ENCODE measurements at places on chromosomes 2 and 18. TPM values are rescaled to one million over a fixed set of nuclear protein-coding genes. Genes with fewer than 3 reads are reported as not detected.
A peak's percentile ranks its signal among the peaks of the same experiment; 100 is the strongest.

THAP4 gene
- total RNA-seq: 29.1 TPM

GRCh38 chr2:127619203-127619590 lies 26.8 kb upstream of the GPR17 start:
- peak; percentile 14 for DNase-seq

UGT1A3 gene
- total RNA-seq: 52.8 TPM

DNA sequence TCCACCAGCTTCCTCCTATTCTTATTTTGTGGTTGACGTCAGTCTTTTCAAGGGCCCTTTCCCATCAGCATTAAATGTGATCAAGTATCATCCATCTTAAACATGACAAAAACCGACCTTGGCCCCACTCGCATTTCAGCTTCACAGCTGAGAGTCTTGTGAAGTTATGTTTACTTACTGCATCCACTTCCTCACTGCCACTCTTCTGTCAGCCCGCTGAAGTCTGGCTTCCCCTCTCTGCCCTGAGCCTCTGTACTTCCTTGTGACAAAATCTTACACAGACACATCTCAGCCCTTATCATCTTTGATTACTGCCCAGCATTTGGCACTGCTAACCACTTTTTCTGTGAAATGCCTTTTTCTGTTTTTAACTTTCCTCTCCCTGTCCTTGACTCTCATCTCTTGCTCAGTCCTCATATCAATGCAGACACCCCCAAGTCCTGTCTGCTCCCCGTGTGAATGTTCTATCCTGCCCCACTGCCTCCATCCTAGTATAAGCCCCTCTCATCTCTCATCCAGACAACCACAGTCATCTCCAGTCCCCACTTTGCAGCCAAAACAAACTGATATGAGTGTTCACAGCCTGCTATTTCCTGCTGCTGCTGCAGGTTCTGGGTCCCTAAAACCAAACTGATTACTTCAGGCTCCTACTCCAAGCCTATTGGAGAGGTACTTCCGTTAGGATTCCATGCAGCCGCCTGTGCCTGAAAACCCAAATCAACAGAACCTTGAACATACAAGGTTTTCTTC lies 31.4 kb downstream of the FOSL2 start:
- no peak for DNase-seq

DNA sequence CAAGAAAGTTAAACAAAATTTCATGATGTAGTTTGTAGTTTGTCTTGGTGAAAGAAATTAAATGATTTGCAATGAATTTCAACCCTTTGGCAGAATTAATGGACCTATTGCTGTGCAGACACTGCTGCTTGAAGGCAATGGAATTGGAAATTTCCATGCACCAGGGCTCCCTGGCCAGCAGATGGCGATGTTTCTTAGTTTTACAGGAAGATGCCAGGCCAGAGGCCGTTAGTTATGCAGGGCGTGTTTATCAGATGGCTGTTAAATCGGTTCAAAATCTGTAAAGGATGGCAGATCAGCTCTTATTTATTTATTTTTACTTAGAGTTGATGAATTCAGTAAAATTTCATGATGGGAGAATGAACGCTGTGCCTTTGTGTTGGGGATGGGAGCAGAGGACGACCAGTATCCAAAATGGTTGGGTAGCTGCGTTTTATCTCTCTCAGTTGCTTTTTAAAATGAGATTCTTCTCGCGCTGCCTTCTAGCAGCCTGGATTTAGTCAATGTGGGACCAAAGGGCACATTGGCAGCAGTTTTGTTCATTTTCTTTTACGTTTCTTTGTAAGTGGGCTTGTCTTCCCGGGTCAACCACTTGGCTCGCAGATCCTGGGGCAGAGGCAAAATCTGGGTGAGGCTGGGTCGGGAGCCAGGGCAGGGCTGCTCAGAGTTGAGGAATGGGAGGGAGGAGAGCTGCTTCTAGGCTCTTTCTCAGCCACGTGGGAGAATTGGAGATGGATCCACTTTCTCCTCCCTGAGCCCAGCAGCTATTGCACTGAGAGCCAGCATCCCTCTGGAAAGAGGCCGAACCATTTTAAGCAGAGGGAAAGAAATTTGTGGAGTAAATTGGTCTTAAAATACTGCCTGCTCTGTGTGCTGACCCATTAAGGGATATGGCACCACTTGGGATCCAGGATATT lies 344.0 kb downstream of the PIK3C3 start:
- DNase-seq: peak; percentile 76

GRCh38 chr2:189217051-189217450 lies 37.5 kb upstream of the COL5A2 start:
- no peak for DNase-seq

RGPD3 gene
- total RNA-seq: 0.13 TPM

DNA sequence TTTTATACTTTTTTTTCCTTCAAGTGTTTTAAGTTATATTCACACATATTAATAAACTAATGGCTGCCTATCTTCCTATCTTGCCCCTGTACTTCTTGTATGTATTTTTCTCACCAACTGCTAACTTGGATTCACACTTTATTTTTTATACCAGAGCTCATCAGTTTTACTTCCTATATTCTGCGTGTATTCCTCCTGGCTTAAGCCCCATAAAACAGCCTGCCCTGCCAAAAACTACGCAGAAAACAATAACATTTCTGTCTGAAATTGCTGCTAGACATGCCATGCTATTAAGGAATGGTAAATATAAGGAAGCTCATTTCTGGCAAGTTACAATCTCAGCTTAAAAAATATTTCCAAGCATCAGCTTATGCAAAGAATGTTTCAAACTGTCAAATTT lies 172.3 kb downstream of the UBE2E3 start:
- DNase-seq: no peak

GRCh38 chr2:190714958-190715357 lies 66.1 kb downstream of the NAB1 start:
- DNase-seq: no peak

IL18RAP gene
- total RNA-seq: 0.45 TPM

DNA sequence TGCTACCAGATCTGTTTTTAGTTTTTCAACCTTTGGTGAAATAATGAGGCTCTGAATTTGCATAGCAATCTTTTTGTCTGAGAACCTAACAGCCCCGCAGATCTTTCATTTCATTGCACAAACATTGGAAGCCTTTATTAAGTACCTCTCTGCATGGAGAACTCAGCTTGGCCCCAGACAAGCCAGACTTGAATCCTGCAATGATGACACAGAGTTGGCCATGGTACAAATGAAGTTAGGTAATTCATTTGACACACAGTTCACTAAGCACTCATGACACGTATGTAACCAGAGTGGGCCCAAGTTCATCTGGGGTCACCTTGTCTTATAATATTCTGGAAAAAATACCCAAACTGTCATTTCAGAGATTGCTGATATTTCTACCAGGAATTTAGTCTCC lies 439.1 kb upstream of the ID2 start:
- DNase-seq: peak; percentile 66

- DNase-seq: no peak
These were observed 53.3 kb downstream of the CYBRD1 start for GRCh38 chr2:171575606-171576005.

DNA sequence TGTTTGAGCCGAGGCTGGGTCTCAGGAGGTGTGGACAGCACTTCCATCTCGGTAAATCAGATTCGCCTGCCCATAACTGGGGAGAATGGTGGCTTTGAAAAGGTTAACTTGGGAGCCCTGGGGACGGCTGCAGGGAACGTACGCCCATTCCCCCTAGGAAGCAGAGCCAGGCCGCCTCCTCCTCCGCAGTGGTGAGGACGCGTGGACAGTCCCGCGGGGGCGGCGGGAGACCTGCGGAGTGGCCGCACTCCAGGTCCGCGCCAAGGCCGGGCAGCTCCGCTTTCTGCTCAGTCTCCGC lies 845 bp upstream of the MYCN start:
- peak; percentile 75 for DNase-seq

DOK6 gene
- total RNA-seq: 2.4 TPM

HK2 gene
- total RNA-seq: 1.3 TPM

DNA sequence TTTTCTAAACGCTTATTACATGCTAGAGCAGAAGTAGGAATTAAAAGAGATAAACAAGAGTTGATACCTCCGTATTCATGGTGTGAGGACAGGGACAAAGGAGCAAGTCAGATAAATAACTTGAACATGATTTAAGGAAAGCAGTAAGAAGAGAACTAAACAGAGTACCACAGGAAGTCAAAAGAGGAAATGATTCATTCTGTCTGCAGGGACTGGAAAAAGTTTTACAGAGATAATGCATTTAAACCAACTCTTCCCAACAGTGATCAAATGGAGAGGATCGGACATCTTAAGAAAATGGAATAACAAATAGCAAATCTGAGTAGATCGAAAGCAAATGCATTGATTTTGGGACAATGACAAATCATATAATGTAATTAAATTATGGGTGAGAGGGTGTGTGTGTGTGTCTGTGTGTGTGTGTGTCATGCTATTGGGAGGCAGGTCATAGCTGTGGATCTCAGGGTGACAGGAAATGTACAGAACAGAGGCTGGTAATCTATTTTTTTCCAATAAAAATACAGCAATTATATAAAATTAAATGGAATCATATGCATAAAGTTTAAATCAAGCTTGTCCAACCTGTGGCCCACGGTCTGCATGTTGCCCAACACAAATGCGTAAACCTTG lies 113.4 kb downstream of the MC4R start:
- no peak for DNase-seq

- DNase-seq: no peak
These were observed 44.6 kb downstream of the TOGARAM2 start for GRCh38 chr2:29025711-29026110.

DNA sequence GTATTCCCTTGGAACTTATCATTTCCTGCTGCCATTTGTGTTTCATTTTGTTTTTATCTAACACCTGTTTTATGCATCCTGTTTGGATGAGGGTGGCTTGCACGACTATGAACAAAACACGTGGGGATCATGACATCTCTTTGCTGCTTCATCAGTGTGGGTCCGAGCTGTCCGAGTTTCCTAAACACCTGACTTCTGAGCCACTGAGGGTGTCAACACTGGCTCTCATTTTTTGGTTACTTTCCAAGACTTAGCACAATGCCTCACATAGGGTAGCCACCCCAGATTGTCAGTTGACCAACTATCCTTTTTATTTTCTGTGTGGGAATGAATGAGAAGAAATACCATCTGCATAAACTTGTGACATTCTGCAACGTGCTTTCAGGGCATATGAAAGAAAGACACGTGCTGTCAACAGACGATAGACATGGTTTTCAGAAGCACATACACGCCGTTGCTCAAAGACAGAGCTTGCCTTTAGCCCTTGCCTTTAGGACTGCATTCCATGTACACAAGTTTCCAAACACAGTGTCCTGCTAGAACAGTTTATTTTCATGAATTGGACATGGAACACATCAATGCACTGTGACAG lies 166.7 kb downstream of the MYT1L start:
- no peak for DNase-seq

- DNase-seq: no peak
These were observed 21.2 kb upstream of the NAB1 start for GRCh38 chr2:190627448-190628412.

DNA sequence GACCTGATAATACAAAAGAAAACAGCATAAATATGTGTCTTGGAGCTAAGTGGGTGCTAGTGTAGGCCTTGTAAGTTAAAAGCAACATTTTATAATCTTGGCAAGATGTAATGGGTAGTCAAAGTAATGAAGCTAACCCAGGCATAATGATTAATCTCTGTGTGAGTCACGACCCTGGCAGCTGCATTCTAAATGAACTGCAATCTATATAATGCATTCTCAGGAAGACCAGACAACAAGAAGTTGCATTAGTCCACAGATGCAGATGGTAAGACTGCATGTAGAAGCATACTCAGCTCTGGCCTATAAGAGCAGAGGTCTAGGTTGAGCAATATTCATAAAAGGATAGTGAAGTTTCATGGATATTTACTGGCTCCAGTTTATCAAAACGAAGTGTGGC lies 85.6 kb upstream of the ETAA1 start:
- no peak for DNase-seq

- no peak for DNase-seq
These were observed 7.3 kb upstream of the SLC3A1 start for GRCh38 chr2:44267796-44268648.

SCG2 gene
- not detected for total RNA-seq

CRYGC gene
- total RNA-seq: not detected

- DNase-seq: no peak
These were observed 150.6 kb upstream of the EPC2 start for GRCh38 chr2:148493822-148494563.

GRCh38 chr2:178718283-178718682 lies 88.9 kb downstream of the TTN start:
- DNase-seq: no peak

RAB6D gene
- not detected for total RNA-seq

MATN3 gene
- total RNA-seq: 0.08 TPM

DNA sequence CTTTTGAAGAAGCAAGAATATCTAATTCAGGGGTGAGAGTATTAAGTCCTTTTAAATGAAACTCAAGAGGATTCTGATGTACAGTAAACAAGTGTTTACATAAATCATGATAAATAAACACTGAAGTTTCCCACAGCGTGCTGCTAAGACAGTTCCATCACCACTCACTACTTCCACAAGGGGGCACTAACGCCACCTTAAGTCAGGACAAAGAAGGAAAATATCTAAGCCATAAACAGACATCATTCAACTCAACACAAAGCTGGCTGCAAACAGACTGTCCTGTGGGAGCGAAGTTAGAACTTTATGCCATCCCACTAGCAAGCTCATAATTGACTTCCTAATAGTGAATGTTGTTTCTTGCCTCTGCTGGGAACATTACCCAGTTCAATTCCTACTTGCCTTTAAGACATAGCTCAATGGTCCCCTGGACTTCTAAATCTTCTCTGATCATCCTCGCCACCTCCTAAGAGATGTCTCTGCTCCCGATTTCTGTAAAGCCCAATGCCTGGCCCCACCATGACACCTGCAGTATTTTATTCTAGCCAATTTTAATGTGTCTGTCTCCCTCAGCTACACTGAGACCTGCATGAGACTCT lies 36.5 kb downstream of the MRPL44 start:
- DNase-seq: no peak

DNA sequence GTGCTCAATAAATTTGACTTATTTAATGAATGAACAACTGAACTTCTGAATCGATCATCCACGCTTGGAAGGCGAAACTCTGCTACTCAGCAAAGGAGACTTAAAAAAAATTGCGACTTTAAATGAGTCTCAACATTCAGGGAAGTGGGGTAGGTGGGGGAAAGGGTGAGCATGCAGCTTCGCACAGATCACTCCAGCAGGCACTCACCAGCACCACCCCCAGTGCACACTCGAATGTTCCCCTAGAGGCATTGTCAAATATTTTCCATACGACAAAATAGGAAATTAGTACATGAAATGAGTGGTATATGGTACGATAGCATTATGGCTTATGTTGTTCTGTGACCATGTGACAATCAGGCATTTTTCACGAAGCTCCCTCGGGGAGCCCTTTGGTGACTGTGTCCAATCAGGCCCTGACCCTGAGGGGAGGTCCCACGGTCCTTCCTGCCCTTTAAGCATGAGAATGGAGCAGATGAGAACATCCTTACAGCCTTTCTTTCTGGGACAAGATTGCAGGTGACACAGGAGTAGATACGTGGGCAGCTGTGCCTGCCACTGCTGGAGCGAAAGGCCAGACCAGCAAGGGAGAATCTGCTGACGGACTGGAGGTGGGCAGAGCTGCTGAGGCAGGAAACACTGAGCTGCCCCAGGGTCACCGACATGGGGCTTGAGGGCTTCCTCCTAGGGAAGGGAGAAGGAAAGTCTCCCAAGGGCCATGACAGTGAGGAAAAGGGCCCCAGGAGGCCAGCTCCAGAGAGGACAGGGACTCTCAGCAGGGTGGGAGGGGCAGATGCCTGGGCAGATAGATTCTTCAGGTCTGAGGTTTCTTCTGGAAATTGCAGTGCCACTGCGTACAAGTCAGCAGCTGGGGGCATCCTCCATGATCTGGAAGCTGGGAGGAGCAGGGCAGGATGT lies 101.3 kb upstream of the ID2 start:
- peak; percentile 38 for DNase-seq

GRCh38 chr2:220835583-220835982 lies 736.5 kb downstream of the EPHA4 start:
- DNase-seq: no peak

Measured in left lobe of liver (tissue), 2 donors.